ENCODE measurements at places on chromosomes 5 and 9.

- DNase-seq = no peak
These were observed 3.6 kb upstream of the NR5A1 start for GRCh38 chr9:124510650-124511425.

GRCh38 chr9:86122311-86122710 lies 23.0 kb upstream of the GOLM1 start:
- no peak for DNase-seq

DNA sequence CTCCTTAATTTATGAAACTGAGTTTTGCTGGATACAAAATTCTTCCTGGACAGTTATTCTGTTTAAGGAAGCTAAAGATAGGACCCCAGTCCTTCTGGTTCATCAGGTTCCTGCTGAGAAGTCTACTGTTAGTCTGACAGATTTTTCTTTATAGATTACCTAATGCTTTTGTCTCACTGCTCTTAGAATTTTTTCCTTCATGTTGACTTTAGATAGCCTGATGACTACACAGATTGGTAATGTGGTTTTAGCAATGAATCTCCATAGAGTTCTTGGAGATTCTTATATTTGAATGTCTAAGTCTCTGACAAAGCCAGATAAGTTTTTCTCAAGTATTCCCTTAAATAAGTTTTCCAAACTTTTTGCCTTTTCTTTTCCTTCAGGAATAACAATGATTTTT lies 419.7 kb downstream of the CDH10 start:
- no peak for DNase-seq

DNA sequence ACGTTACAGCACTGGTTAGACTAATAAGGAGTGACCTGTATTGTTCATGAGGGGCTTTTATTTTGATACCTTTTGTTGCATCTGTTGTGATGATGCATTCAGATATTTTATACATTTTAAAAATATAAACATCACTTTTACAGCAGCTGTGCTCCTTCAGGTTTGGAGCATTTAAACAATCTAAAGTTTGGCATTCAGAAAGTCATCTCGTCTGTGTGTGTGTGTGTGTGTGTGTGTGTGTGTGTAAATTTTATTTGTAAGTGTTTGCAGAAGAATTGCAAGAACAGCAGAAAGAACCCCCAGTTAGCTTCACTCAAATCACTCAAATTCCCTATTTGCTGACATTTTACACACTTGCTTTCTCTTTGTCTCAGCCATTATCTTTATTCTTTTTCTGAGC lies 87.4 kb downstream of the ERCC6L2 start:
- DNase-seq = no peak

DNA sequence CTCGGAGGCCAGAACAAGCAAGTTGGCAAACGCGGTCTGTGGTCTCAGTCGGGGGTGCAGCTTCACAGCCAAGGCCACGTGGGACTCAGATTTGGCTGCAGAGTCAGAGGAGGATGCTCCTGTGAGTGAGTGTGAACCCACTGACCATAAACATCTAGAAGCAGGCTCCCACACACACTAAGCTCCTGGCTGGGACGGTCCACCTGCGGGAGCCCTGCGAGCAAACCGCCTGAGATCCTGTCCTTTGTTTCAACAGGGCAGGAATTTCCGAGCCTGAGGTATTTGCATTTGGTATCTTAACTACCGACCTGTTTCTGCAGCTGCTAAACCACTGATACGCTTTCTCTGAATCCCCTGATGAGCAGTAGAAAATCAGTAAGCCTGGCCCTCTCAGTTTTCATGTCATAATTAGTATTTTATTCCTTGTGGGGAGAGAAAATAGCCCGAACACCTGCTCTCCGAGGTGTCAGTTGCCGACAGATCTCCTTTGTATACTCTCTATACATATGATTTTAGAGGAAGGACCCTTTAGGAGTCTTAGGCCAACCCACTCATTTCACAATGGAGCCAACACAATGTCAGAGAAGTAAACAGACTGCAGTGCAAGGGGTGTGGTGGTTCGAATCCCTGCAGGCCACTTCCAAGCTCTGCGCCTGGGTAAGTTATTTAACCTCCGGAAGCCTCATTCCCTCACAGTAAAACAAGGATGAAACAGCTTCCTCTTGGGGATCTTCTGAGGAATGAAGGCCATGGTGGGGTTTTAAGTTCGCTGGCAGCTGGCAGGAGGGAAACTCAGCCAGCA lies 40.9 kb upstream of the PWWP2A start:
- DNase-seq = no peak

GRCh38 chr9:37455884-37456647 lies 9.2 kb downstream of the ZBTB5 start:
- DNase-seq = no peak

GRCh38 chr9:116383936-116384335 lies 230.3 kb downstream of the PAPPA start:
- DNase-seq = no peak

DNA sequence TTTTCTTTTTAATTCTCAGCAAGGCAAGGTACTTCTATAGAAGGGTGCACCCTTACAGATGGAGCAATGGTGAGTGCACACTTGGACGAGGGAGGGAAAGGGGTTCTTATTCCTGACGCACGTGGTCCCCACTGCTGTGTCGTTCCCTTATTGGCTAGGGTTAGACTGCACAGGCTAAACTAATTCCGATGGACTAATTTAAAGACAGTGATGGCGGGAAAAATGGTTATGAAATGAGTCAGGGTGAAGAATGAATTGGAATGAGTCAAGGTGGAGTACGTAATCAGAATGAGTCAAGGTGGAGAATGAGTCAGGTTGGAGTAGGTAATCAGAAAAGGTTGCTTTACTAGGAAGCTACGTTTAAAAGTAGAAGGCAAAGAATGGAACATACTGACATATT lies 2.1 kb upstream of the HMGCS1 start:
- no peak for DNase-seq

DNA sequence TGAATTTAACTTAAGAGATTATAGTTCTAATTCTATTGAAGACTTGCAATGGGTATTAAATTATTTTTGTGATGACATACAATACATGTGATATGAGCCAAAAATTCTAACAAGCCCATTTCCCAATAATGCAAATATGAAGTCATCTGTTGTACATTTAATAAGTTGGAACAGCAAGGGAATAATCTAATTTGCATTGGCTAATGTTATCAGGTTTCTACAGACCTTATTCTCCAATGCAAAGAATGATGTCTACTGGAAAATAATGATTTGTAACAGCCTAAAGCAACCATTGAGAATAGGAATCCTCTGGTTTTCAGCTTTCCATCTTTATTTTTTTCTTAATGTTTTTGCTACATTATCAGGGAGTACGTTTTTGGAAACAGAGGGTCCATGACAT lies 89.1 kb upstream of the MINAR2 start:
- no peak for DNase-seq

GRCh38 chr5:58958701-58959100 lies 375.8 kb downstream of the RAB3C start:
- no peak for DNase-seq

GRCh38 chr5:378301-378891 lies 56.9 kb downstream of the AHRR start:
- no peak for DNase-seq

- DNase-seq = no peak
These were observed 34.1 kb downstream of the SIL1 start for GRCh38 chr5:139164020-139164419.

- DNase-seq = no peak
These were observed 5.5 kb downstream of the SEPTIN8 start for GRCh38 chr5:132771503-132771998.

DNA sequence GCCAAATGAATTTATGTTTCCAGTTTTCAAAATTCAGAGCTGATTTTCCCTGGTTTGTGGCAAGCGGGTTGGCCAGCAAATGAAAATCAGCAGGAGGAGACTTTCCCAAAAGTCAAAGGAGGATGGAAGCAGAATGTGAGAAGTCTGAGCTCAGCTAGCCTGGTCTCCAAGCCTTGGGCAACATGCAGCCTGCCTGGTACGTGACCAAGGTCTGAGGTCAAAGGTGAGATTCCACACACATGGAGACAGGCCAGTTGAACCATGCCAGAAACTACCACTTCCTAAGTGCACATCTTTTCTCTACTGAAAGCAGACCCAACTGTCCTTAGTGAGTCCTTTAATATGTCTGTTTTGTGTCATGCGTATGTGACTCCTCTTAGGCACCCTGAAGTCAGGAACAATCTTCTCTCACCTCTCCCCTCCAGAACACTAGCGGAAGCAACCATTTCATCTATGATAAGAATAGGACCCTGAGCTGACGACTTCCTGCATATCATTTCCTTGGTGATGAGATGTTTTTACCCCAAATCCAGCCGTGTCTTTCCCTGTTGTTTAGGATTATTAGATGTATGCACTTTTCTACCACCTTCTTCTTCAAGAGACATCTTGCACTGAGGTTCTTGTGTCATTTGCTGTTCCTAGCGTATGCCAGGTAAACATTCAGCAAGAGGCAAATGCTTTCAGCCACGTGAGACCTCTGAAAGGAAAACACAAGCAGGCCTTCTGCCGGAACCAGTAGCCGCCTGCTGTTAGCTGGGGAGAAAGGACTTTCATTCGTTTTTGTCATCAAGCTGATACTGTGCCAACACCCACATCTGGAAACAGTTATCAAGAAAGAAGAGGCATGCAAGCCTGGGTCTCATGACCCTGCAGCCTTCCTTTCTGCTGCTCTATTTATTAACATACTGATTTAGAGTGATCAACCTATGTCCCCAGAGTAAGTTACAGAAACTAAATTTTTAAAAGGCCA lies 9.7 kb upstream of the TGFBI start:
- DNase-seq = no peak

GRCh38 chr9:19176856-19177255 lies 49.6 kb upstream of the PLIN2 start:
- DNase-seq = no peak

- DNase-seq = no peak
These were observed 739.5 kb upstream of the GRAMD2B start for GRCh38 chr5:125683669-125684068.

- DNase-seq = no peak
These were observed 252.5 kb downstream of the NNT start for GRCh38 chr5:43855452-43855851.

- DNase-seq = no peak
These were observed 33.1 kb downstream of the FANCC start for GRCh38 chr9:95284162-95285080.

- no peak for DNase-seq
These were observed 18.6 kb upstream of the PITX1 start for GRCh38 chr5:135052511-135053145.

- no peak for DNase-seq
These were observed 11.0 kb upstream of the SH3RF2 start for GRCh38 chr5:145925353-145925752.

DNA sequence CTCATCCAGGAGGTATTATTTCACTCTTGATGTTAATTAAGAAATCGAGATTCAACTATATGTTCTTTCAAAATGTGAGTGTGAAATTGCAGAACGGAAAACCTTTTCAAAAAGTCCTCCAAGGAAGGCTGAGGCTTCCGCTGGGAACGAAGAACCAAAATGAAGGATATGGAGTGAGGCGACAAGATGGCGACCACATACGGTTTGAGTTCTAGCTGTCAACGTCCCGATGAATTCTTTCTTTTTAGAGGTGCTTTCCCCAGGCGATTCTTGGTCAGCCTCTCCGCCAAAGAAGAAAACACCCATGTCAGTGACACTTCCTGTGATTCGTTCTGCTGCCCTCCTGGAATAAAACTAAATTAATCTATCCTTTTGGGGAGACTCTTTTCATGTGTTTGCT lies 78.3 kb upstream of the ADAMTS16 start:
- no peak for DNase-seq

DNA sequence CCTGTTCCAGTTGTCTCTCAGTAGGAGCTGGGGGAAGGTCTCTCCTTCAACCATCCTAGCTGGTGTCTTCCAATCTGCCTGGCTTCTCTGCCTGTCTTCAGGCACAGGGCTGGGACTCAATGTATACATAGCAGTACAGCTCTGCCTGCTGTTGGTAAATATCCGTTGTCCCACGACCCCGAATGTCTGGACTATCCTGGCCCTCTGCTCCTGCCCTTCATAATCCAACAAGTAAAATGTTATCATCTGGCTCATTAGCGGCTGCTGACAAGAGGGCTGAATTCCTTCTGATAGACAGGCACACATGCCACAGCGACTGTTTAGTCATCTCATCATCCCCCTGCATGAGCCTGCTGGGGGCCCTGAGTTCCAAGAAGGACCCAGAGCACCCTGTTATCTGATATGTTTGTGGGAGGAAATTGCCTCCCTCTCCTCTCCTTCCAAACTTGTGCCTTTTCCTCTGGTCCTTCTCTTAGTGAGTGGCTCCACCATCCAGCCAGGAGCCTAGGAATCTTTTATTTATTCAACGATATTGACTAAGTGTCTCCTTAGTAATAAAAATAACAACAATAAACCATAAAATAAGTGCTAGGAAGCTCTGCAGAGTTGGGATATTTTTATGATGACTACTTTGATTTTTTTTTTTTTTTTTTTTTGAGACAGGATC lies 29.5 kb upstream of the TGFBR1 start:
- no peak for DNase-seq

DNA sequence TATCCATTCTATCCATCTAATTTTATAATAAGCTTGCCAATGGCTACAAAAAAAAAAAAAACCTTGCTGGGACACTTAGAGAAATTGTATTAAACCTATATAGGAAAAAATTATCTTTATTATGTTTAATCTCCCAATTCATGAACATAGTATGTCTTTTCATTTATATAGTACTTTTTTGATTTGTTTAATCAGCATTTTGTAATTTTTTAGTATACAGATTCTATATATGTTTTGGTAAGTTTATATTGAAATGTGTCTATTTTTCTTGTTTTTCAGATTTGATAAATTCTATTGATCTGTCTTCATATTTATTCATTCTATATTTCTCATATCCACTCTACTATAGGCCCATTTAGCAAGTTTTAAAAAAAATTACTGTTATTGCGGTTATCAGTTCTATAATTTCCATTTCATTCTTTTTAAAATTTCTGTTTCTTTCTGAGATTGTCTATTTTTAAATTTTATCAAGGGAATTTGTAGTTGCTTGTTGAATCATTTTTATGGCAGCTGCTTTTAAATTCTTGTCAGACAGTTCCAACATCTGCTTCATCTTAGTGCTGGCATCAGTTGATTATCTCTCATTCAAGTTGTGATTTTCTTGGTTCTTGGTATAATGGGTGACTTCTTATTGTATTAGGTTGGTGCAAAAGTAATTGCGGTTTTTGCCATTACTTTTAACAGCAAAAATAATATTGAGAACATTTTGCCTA lies 170.1 kb upstream of the S1PR3 start:
- no peak for DNase-seq

- DNase-seq = peak; percentile 40
These were observed 6.0 kb upstream of the NIPBL start for GRCh38 chr5:36870399-36871040.

- DNase-seq = no peak
These were observed 87.6 kb downstream of the VAV2 start for GRCh38 chr9:133904346-133905090.

DNA sequence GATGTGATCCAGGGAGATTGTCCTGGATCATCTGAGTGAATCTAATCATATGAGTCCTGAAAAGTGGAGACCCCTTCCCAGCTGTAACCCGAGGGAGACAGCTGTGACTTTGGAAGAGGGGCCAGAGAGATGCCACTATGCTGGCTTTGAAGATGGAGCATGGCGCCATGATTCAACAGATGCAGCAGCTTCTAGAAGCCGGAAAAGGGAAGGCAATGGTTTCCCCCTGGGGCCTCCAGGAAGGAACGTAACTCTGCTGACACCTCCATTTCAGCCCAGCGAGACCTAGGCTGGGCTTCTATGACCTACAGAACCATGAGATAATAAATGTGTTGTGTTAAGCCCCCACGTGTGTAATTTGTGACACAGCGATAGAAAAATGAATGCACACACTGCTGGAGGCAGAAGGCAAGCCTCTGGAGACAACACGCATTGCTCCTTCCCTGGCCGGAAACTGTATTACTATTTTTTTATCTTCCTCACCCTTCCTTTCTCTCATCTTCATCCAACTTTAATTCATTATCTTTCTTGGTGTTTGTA lies 16.6 kb upstream of the SARDH start:
- DNase-seq = no peak

- DNase-seq = no peak
These were observed 306.4 kb upstream of the PANK3 start for GRCh38 chr5:168885324-168886120.
